ENCODE measurements at places on chromosomes 1 and 21.
A peak's percentile ranks its signal among the peaks of the same experiment; 100 is the strongest.

DNA sequence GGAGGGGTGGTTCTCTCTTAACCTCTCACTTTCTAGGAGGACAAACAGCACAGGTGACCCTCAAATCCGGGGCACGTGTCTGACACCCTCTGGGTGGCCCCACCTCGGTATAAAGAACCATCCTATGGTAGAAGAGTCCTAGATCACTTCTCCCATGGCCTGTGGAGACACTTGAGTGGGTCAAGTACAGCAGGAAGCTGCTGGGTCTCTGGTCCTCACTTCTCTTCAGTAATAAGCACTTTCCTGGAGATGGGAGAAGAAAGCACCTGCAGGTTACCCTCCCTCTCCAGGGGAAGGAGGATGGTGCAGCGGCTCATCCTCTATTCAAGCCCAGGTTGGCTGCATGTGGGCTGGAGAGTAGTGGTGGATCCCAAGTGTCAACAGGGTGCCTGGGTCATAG is 17.0 kb downstream of the S100A7 start:
- no peak for DNase-seq

DNA sequence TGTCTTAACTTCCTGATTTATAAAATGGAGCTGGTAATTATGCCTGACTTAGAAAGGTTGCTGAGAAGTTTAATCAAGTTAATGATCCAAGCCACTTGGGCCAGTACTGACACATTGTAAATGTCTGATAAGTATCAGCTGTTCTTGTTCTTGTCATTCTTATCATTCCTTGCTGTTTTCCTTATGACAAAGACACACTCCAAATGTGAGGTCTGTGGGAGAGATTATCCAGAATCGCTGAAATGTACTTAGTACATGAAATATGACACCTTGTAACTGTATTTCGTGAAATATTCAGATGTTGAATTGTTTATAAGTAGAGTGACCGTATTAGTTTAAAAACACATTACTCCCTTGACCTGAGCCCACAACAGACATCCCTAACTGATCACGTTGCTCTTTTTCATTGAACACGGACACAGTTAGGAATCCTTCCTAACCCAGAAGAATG is 6.1 kb downstream of the AADACL4 start:
- no peak for DNase-seq

DNA sequence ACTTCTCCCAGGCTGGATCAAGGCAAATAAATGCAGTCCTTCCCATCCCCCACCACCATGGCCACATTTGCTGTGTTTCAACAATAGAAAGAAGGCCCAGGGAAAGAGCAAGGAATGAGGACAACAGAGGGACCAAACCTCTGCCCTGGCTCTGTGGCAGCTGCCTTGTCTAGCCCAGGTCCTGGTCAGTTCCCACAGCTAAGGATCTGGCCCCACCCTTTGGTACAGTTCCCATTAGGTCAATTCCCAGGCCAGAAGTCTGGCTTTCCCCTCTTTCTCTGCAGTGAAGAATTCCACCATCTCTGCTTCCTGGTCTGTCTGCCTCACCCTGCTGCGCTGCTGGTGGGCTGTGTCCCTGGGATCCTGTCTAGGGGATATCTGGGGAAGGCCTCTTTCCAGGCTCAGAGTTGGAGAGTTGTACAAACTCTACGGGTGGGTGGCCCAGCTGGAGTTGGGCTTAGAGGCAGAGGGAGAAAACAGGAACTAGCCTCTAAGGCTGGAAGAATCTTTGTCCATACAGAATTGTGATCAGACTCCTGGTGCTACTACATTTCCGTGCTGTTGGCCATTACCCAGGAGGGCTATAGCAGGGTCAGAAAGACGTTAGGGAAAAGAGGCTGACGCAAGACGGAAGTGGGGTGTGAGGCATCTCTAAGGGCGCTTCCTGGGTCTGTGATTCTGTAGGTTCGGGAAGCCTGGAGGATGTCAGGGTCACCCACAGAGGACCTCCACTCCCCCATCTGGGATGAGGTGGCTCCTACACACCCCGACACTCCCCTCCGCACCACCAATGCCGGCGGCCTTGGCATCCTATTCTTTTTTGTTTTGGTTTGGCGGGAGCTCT is 953 bp upstream of the NDUFS2 start:
- DNase-seq, result no peak

DNA sequence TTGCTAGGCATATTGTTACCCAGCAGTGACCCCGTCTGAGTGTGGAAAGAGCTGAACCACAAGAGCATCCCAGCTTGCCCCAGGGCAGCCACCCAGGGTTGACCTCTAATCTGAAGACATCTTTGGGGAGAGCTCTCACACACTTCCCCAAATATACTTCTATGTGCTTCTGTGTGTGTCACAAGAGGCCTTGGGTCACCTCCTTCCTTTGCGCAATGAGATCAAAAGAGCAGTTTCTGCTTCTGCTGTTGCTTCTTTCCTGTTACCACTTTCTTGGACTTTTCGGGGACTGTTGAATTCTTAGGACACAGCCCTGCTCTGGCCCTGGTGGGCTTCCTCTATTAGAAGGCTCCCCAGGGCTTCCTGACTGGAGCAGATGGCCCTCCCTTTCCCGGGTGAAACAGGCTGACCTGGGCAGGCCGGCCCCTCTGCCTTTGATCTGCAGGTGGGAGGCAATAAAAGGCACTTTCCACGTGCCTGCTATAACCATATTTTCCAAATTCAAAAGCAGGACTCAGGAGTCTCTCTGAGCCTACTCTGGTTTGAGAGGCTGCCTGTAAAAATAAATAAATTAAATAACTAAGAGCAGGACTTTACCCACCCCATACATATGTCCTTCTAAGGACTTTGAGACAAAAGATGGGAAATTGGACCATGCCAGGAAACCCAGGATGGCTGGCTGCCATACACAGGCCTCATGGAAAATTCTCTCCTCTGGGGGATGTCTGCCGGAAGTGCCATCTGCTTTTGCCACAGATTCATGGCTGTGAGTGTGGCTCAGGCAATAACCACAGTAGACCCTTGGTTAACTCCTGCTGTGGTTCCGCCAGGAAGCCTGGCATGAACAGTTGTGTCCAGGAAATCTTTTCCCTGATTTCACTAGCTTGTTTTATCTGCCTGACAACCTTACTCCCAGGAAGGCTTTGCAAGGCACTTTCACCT is 28.3 kb upstream of the RCSD1 start:
- peak; percentile 36 for DNase-seq

GRCh38 chr1:229146647-229147046 is 124.3 kb upstream of the RAB4A start:
- DNase-seq, result no peak

DNA sequence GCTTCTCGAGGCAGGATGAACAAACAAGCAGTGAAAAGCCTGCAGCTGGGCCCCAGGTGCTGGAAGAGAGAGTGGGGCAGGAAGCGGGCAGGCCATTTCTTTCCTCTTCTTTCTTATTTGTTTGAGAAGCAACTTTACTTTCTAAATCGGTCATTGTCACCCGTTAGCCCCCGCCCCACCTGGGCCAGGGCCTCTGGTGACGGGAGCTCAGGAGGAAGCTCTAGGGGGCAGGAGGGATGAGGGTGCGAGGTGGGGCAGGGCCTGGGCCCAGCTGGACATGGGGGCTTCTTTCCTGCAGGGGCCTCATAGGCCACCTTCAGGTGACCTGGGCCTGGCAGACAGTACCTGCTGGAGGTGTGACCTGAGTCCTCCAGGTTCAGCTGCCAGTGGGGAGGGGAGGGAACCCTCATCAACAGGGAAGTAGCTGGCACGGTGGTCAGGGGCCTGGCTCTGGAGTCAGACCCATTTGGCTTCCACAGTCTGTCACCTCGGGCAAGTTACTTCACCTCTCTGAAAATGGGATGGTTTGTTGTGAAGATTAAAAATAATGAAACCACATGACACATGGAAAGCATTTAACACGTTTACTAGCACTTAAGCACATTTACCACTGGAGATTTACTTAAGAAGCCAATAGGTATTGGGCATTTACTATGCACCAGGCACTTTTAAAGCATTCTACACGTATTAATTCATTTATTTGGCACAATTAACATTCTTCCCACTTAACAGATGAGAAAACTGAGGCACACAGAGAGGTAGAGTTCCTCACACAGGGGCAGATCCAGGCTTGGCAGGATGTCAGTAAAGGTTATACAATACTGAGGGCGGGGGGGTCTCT is 54.1 kb upstream of the ID3 start:
- DNase-seq, result peak; percentile 52

DNA sequence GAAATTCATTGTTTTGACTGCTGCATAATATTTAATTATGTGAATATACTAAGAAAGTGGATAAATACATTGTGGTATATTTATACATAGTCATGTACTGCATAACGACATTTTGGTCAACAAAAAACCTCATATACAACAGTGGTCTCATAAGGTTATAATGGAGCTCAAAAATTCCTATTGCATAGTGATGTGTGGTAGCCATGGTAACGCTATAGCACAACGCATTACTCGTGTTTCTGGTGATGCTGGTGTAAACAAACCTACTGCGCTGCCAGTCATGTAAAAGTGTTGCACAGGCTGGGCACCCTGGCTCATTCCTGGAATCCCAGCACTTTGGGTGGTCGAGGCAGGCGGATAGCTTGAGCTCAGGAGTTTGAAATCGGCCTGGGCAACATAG is 52.6 kb upstream of the NHLH2 start:
- DNase-seq, result no peak

DNA sequence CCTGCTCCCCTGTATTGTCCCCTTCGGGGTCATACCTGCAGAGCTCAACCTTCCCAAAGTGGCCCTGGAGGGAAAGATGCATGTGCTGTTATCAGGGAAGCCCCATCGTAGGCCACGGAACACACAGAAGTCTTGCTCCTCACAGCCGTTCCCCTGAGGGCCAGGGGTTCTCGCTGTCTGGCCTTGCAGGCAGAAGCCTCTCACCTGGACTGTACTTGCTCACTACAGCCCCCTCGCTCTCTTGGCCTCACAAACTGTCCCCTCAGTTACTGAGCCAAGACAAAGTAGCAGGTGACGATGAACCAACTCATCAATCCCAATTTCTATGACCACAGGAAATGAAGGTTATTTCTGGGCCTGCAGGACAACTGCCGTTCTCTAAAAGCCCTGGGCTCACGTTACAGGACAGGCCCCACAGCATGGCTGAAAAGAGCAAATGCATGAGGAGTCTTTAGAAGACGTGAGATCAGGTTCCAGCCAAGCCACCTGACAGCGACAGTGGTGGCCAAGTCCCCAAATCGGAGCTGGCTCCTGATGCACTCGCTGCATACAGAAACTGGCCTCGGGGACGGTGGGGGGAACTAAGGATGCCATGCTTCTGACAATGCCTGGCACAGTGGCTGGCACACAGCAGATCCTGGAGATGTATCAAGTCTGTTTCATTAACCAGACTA is 95.0 kb downstream of the RAVER2 start:
- DNase-seq, result no peak

DNA sequence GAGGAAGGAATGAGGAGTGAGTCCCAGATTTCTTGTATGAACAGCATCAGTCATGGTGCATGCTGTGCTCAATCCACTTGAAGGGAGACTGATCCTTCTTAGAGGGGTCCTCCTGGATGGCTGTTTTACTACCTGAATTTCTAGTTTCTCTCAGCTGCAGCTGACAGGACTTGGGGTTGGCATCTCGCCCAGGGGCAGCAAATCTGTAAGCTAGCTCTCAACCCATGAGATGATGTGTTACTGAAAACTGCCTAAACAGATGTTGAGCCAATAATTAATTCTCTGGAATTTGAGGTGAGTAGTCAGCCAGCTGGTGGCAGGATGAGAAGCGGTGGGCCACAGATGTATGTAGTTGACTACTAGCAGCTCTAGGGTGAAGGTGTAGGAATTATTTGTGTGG is 19.6 kb downstream of the BACH1 start:
- no peak for DNase-seq

GRCh38 chr1:165942927-165943597 is 115.6 kb downstream of the UCK2 start:
- no peak for DNase-seq

DNA sequence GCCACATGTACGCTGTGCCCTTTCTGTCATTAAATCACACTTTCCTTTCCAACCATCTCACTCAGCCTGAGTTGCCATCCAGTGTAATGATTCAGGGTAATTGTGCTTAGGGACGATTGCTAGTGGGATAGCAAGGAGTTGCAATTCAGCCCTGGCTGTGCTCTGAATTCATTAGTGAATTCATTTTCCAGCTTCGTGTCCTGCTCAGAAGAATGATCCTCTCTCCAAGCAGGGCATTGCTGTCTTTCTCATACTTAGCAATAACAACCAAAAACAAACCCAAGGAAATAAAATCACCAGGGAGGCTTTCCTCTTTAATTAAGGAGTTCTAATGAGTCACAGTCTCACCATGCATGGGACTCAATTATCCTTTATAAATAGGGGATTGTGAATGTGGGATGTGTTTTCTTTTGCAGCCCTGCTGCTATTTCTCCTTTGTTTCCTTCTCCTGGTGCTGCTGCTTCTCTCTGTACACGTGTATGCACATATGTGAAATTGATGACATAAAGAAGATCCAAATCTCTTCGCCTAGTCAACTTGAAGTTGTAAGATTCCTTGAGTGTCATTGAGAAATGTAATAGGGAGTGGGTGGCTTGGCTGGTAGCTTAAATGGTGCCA is 167.0 kb downstream of the TSEN15 start:
- DNase-seq, result no peak

- DNase-seq, result no peak
Measured at GRCh38 chr1:238088560-238089290, 198.0 kb upstream of the ZP4 start.

Measured in CD4-positive, alpha-beta T cell treated with Interleukin-4 for 1 hour (primary cell).